Heart left ventricle (tissue), 16 donors: ENCODE measurements at places on chromosomes 16 and 17. TPM values are rescaled to one million over a fixed set of nuclear protein-coding genes. Genes with fewer than 3 reads are reported as not detected.

The COQ9 gene
- total RNA-seq = 126 TPM

The GALR2 gene
- total RNA-seq = not detected

The PMFBP1 gene
- total RNA-seq = 0.09 TPM

The ITGA2B gene
- total RNA-seq = 1.8 TPM

The MMP25 gene
- 2.1 TPM for total RNA-seq

The WDR90 gene
- total RNA-seq = 8.6 TPM

The SCRN2 gene
- total RNA-seq = 42.9 TPM

The EFNB3 gene
- total RNA-seq = 0.49 TPM

The MAP1LC3B gene
- 164 TPM for total RNA-seq

The OR3A2 gene
- total RNA-seq = not detected

The KRTAP2-2 gene
- not detected for total RNA-seq

The TMC8 gene
- 21.6 TPM for total RNA-seq

The HOXB6 gene
- total RNA-seq = 0.30 TPM

The TAC4 gene
- total RNA-seq = 2.1 TPM

The ABCC11 gene
- total RNA-seq = 0.16 TPM

The CASKIN1 gene
- total RNA-seq = 0.77 TPM

The MMD gene
- total RNA-seq = 12.5 TPM

The NPTX1 gene
- total RNA-seq = not detected

The MAF gene
- total RNA-seq = 59.0 TPM

The IGSF6 gene
- 1.5 TPM for total RNA-seq

The MYL4 gene
- 52.4 TPM for total RNA-seq
